ENCODE measurements at places on chromosomes 2 and 18.
A peak's percentile ranks its signal among the peaks of the same experiment; 100 is the strongest.

- no peak for DNase-seq
These were observed 431.9 kb upstream of the HS6ST1 start for GRCh38 chr2:128750328-128751165.

- DNase-seq: peak; percentile 77
These were observed 12.3 kb upstream of the TEX51 start for GRCh38 chr2:126886211-126886915.

DNA sequence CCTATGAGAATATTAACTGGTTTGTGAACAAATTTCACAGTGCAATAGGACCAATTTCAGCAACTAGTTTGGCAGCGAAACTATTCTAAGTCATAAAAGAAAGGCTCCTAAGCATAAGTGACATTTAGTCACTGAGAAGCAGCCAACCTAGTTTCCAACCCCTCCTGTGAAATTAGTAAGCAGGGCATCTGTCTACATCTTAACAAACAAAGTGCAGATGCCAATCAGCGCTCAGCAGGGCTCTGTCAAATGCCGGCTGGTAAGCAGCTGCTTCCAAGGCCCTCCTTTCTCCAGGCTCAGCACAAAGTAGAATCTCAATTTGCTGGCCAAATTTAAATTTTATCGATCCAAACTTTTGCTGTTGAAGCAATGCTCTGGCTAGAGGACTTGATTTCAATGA is 124.7 kb downstream of the ICOS start:
- no peak for DNase-seq

DNA sequence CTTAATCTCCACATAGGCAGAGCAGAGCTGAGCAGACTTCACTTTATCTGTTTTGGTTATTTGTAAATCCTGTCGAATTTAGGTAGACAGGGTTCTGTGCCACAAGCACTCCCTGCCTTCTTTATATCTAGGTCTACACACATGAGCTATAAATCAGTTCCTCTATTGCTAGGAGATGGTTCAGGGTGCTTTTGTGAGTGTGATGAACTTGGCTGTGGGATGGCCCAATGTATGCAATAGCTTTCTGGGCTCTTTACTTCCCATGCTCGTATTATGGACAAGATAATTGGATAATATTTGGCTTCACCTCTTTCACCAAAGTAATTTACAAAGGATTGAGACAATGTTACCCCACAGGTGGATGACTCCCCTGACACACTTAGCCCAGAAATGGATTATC is 72.2 kb downstream of the PLB1 start:
- no peak for DNase-seq

GRCh38 chr2:63789338-63790020 is 52.2 kb upstream of the UGP2 start:
- DNase-seq: no peak

DNA sequence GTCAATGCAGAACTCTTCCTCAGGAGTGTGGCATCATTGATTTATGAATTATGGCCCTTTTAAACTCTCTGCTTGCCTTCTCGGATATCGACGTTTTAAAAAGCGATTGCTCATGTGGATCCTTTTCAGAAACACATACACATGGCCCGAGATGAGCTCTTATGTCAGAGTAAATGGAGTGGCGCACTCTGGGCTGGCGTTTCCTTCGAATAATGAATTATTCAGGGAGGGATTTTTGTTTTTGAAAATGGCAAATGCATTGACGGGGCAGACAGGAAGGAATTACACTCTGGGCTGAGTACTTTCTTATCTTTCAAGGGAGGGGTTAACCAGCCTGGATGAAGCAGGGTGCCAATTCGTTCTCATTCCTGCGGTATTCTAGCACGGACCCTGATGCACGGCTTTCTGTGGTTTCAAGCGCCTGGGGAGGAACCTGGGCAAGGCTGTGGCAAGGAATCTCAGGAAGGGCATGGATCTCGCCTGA is 142.7 kb downstream of the PRKCE start:
- no peak for DNase-seq

- DNase-seq: no peak
These were observed 76.0 kb downstream of the KLHL29 start for GRCh38 chr2:23460993-23461392.

- DNase-seq: no peak
These were observed 205.3 kb downstream of the TMEM247 start for GRCh38 chr2:46684661-46685060.

GRCh38 chr2:201204655-201205514 is 21.9 kb downstream of the CASP10 start:
- DNase-seq: no peak

DNA sequence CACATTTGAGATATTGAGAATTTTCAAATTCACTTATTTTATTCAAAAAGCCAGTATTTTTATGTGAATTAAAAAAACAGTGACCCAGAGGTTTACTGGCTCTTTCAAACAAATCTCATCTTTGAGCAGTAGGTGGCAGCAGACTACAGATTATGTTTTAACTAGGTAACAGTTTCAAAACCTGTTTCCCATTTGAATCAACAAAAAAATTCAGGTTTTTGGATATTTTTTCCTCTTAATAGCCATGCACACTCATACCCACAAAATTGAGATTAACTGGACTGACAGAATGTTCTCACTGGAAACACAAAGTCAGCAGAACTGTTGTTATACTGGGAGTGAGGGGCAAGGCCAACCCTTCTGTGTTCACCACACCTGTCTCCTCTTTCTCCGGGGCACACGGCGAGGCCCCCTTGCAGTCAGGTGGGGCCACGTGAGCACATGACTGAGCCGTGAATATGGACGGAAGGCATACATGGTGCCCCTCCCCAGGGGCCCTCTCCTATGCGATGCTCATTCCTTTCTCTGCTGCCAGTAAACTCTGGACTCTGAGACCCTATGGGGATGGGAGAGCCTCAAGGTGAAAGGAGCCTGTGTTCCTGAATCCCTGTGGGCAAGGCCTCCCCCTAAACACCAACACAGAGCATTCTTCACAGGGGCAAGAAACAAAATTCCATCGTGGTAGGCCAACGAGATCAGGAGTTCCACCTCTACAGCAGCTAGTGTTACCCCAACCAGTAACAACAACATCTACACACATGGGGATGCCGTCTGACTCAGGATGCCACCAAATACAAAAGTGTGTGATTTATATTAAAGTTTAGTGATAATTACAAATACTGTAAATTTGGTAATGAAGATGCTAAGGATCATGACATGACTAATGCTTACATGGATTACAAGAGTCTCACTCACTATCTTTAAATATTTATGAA is 80.4 kb downstream of the LPIN2 start:
- DNase-seq: no peak

GRCh38 chr18:51051105-51051712 is 21.2 kb downstream of the SMAD4 start:
- no peak for DNase-seq

- DNase-seq: no peak
These were observed 212.2 kb downstream of the XIRP2 start for GRCh38 chr2:167100506-167100905.

DNA sequence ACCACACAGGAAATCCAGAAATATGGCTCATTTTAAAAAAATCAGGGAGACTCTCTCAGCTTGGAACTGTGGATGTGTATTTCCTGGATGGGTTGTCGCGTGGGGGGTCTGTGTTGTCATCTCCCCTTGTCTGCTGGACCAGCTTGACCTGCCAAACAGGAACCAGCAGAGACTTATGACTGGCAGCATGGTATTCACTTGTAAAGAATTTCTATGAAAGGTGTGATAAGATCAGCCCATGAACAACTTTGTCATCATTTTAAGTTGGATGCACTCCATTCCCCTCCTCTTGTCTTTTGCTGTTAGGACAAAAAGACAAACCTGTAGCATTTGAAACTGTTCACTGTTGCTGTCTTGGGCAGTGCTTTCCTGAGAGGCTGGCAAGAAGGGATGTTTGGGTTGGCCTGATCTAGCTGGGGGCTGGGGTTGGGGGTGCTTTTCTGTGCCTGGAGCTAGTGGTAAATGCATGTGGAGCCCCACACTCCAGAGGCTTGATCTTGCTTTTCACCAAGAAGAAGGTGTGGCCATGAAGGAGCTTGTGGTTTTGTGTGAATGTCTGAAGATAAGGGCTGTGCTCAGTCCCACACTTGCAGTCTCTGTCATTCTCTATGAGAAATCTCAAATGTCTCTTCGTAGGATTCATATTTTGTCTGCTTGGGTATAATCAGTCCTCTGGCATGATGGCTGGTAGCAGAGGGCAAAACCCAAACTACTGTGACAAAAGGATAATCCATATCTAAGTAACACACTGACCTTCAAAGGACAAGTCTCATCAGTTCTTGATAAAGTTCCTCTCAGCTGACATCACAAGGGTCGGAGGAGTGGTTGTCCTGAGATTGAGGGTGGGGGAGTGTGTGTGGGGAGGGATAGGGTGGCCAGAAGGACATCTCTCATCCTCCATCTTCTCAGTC is 39.0 kb downstream of the RALB start:
- no peak for DNase-seq

DNA sequence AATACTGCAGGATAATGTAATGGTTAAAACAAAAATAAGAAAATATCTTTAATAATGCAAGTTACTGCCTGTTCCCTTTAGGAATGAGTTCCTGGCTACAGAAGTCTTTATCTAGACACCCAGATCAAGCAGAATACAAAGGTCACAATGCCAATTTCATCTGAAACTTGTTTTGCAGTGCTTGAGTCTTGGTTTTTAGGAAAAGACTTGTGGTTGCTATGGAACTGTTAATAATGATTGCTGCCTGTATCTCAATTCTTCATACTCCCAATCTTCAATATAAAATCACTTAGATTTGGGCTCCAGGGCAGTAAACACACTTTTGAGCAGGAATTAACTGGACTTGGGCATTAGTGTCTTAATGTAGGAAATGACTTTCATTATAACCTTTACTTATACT is 14.2 kb downstream of the CAVIN2 start:
- DNase-seq: no peak

- DNase-seq: no peak
These were observed 8.8 kb upstream of the TTLL4 start for GRCh38 chr2:218701806-218702205.

DNA sequence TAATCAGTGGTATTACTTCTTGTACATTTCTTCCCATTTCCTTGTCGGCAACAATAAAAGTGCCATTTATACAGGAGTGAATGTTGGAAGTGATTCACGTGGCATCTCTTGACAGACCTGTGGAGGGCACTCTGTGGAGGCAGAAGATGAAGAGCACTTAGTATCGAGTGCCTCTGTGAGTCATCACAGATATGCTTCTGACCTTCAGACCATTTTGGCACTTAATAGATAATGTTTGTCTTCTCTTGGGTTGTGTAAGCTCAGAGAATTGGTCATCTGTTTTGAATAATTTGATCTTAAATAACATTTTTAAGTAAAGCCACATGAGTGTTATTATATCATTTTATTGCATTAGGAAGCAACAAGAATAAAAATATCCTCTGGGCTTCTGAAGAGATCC is 305.5 kb downstream of the PTPRM start:
- DNase-seq: no peak

GRCh38 chr18:79484661-79485621 is 89.2 kb downstream of the NFATC1 start:
- DNase-seq: no peak

DNA sequence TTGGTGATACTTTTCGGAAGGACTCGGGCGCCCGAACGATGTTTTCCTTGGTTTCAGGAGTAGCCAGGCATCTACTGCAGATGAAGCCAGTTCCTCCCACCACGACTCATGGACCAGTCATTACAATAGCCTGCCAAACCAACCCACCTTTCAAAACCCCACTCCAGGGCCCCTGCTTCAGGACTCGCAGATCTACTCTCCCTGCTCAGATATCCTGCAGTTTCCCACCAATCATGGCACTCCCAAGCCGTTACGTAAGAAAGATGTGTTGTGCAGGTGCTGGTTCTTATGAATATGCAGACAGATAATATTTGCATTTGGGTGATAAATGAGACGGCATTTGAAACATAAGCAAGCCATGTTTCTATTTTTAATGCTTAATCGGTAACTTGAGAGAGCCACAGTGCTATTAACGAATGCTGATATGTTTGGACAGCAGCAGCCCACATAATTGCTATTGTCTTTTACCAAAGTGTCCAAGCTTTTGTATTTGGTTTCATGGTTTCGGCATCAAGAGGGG is 3.5 kb upstream of the CYS1 start:
- DNase-seq: peak; percentile 13

DNA sequence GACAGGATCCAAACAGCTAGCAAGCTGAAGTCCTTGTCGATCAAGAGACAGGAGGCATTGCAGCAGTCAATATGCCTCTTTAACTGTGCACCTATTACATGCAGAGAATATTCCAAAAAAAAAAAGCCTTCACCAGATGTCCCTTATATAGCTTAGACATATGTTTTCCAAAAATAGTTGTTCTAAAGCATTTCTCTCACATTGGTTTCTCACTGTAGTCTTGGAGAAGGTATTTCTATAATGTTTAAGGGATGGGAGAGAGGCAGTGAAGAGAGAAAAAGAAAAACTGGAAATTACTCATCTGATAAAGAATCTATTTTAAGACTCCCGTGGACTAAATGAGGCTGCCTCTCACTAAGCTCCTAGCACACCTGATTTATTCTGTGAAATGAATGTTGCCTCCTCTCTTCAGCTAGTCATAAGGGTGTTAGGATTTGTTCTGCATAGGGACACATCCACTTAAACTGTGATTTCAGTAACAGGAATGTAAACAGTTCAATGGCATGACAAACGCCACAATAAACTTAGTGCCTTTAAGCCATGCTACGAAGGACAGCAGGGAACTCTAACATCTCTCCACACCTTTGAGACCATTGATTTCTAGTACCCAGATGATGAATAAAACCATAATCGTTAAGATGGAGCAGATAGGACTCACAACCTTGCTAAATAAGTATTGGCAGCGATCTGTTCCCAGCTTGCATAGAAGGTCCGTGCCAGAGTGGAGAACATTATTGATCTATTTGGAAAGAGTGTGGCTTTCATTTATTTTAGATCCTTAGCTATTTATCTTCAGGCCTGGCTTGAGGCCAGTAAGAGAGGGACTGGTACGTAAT is 98.6 kb upstream of the NCK2 start:
- no peak for DNase-seq

- DNase-seq: no peak
These were observed 85.2 kb upstream of the STK17B start for GRCh38 chr2:196256585-196256984.

- DNase-seq: no peak
These were observed 83.1 kb downstream of the FBXO15 start for GRCh38 chr18:74064510-74064909.
